AG08395 (cell line): ENCODE measurements at places on chromosomes 12 and 14.
A peak's percentile ranks its signal among the peaks of the same experiment; 100 is the strongest.

DNA sequence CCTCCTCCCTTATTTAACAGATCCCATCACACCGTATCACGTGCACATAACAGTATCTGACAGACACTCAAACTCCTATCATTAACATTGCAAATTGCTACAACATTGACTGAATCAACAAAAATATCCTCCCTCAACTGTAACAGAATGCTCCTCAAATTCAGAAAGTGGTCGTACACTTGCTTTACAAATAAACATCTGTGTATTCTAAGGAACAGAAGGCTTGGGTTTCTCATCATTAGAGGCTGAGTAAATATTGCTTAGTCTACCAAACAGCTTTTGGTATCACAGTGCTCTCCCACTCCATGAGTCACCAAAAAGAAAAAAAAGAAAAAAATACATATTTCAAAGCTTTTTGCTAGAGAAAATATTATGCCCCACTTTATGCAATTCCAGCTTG is 23.9 kb downstream of the FERMT2 start:
- DNase-seq = peak; percentile 31

- peak; percentile 67 for DNase-seq
Measured at GRCh38 chr14:102917469-102918211, 4.8 kb upstream of the AMN start.

DNA sequence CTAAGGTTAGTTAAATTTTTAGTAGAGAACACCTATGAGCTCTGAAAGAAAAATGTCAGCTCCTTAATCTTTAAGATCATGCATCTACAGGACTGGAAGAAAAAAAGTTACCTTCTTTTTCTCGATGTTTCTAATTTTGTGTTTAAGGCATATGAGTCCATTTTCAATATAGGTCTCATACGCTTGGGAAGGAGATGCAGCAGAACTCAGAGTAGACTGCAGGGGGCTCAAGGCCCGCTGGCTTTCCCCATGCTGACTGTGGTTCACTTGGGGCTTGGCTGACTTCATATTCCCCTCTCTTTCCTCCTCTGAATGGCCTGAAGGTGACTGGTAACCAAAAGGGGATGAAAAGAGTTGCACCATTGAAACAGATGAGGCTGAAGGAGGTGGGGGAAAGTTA is 1.5 kb downstream of the CAPRIN2 start:
- DNase-seq = peak; percentile 31

DNA sequence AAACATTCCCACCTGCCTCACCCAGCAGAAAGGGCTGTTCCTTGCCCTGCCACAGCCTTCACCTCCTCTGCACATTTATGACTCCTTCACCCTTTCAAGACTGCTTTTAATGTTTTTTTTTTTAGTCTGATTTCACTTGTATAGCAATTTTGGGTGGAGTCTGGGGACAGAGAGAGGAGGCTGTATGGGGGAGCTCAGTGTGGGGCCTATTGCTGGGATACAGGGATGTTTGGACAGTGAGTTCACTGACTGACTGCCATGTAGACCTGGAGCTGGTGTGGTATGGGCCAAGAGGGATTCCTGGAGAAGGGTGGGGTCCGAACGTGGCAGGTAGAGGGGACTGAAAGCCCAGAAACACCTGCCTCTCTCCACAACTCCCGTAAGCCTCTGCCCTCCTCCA is 1.9 kb upstream of the KRT85 start:
- peak; percentile 58 for DNase-seq
